ENCODE measurements at places on chromosomes 2 and 18.

- DNase-seq: no peak
Measured at GRCh38 chr18:13470516-13471197, 252.1 kb downstream of the LDLRAD4 start.

- DNase-seq: no peak
Measured at GRCh38 chr2:218622606-218623365, 15.1 kb downstream of the PLCD4 start.

DNA sequence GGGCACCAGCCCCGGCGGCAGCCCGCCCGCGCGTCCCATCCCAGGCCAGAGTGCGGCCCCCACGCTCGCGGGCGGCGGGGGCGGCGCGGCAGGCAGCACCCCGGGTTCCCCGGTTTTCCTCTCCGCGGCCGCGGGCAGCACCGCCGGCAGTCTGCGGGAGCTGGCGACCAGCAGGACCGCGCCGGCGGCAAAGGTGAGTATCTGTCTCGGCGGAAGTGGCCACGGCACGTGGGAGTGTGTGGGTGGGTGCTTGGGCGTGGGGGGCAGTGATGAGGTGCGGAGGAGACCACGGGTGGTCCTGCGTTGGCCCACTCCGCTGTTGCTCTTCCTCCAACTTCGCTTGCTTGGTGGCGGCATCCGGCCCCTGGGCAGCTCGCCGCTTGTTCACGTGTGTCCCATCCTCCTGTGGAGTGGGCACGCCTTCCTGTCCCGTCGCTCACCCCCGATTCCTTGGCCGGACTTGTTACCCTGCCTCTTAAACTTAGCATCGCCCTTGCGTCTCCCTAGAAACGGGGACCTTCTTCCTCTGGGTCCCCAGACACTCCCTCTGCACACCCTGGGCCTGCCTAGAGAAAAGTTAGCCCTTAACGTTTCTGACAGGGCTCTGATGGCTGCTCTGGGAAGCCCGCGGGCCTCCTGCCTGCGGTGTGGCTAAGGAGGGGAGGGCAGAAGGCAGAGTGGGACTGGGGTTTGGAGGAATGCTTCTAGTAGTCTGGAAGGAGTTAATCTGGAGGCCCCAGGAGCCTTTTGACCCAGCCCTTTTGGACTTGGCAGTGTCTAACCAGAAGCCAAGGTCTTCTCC lies 1.1 kb downstream of the SH3RF3 start:
- DNase-seq: no peak

- DNase-seq: no peak
Measured at GRCh38 chr2:107801498-107801897, 25.2 kb upstream of the RGPD4 start.

- DNase-seq: no peak
Measured at GRCh38 chr2:132462236-132462635, 45.6 kb downstream of the GPR39 start.

- no peak for DNase-seq
Measured at GRCh38 chr2:51093016-51093415, 61.1 kb upstream of the NRXN1 start.

DNA sequence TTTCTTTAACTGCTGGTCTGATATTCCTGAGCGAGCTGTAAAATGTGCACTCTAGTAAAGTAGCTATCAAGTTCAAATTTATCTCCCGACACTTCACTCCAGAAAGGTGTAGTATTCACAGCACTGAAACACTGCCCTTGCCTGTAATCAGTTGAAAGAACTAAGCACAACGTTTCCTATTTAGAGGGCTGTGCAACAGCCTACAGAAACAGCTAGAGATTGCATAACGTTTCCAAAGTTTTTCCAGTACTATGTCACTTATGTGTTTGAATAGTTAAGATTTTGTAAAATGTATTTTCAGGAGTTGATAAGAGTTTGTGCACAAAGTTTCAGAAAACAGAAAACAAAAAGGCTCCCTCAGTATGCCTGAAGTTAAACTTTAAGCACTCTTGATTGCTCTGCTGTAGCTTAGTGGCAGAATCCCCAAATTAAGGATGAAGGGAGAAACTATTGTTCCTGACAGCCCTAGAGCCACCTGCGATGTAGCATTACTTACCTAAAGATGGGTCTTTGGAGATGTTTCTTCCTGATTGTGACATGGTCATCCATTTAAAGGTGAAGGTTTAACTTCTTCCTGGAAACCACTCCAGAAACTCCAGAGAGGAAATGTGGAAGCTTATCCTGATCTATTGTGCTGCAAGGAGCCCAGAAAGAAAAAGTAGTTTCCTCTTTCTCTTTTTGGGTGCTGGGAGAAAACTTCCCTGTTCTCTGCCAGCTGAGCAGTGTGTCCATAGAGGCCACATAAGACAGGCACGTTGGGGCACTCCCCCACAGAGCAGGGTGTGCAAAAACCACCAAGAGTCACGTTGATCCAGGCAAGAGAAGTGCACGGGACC lies 536 bp downstream of the PDE1A start:
- no peak for DNase-seq

GRCh38 chr2:118539290-118539689 lies 308.2 kb downstream of the EN1 start:
- DNase-seq: no peak

All from stimulated activated CD8-positive, alpha-beta memory T cell treated with anti-CD3 and anti-CD28 coated beads, Interleukin-4, amount 100 ng/mL, for 24 hours (primary cell).